ENCODE measurements at places on chromosomes 6 and 20.
A peak's percentile ranks its signal among the peaks of the same experiment; 100 is the strongest.

GRCh38 chr6:53735896-53736295 lies 58.9 kb upstream of the LRRC1 start:
- DNase-seq, result no peak

GRCh38 chr20:47233333-47234188 lies 122.9 kb downstream of the ZMYND8 start:
- DNase-seq, result no peak

DNA sequence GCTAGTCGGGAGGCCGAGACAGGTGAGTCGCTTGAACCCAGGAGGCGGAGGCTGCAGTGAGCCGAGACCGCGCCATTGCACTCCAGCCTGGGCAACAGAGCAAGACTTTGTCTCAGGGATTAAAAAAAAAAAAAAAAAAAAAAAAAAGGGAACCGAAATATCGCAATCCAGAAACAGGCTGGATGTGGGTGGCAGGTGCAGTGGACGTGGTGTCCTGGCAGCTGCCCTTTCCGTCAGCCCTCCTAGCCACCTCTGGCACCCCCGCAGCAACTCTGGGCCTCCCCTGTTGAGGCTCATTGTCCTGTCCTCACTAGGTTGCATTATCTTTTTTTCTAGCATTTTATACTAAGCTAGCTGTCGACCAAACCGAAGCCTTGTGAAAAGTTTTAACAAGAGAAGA lies 113.5 kb downstream of the DTNBP1 start:
- DNase-seq, result no peak

- DNase-seq, result no peak
These were observed 31.6 kb upstream of the PRL start for GRCh38 chr6:22328474-22328873.

GRCh38 chr20:40686434-40686882 lies 2.6 kb downstream of the MAFB start:
- DNase-seq, result no peak

- no peak for DNase-seq
These were observed 144.0 kb upstream of the SLC35B3 start for GRCh38 chr6:8579372-8579771.

GRCh38 chr6:142773859-142774648 lies 170.9 kb downstream of the HIVEP2 start:
- DNase-seq, result no peak

GRCh38 chr6:8181951-8182845 lies 79.8 kb upstream of the EEF1E1 start:
- no peak for DNase-seq

- no peak for DNase-seq
These were observed 105.6 kb downstream of the ZDHHC14 start for GRCh38 chr6:157486572-157486971.

- DNase-seq, result no peak
These were observed 200.3 kb upstream of the FAM83B start for GRCh38 chr6:54646069-54646950.

GRCh38 chr20:25226433-25227316 lies 21.2 kb upstream of the PYGB start:
- no peak for DNase-seq

GRCh38 chr6:123770247-123770949 lies 33.3 kb upstream of the NKAIN2 start:
- DNase-seq, result no peak

- DNase-seq, result no peak
These were observed 17.5 kb downstream of the TMEM244 start for GRCh38 chr6:129843573-129843972.

GRCh38 chr20:38141204-38141888 lies 23.7 kb downstream of the TGM2 start:
- DNase-seq, result no peak

GRCh38 chr6:38481211-38481836 lies 158.4 kb downstream of the BTBD9 start:
- no peak for DNase-seq

DNA sequence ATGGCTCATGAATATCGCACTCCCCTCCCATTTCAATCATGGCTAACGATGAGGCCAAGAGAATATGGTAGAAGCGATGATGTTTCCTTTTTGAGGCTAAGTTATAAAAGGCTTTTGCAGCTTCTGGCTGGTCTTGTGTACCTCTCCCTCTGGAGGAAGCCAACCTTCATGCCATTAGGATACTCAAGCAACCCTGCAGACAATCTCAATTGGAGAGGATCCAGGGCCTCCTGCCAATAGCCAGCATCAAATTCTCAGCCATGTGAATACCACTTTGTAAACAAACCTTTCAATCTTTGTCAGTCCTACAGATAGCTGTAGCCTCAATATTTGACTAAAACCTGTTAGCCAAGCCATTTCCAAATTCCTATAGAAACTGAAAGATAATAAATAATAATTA lies 738.4 kb downstream of the KIF16B start:
- no peak for DNase-seq

GRCh38 chr6:10723567-10723881 lies 654 bp downstream of the TMEM14C start:
- no peak for DNase-seq

DNA sequence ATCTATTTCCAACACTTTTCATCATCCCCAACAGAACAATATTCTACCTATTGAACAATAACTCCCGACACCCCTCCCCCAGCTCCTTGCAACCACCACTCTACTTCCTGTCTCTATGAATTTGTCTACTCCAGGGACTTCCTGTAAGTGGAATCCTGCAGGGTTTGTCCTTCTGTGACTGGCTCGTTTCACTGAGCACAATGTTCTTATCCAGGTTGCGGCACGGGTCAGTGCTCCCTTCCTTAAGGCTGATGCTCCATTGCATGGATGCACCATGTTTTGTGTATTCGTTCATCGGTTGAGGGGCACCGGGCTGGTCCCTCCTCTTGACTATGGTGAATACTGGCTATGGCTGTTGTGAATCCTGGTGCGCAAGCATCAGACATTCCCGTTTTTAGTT lies 163.2 kb downstream of the TBXT start:
- DNase-seq, result no peak

DNA sequence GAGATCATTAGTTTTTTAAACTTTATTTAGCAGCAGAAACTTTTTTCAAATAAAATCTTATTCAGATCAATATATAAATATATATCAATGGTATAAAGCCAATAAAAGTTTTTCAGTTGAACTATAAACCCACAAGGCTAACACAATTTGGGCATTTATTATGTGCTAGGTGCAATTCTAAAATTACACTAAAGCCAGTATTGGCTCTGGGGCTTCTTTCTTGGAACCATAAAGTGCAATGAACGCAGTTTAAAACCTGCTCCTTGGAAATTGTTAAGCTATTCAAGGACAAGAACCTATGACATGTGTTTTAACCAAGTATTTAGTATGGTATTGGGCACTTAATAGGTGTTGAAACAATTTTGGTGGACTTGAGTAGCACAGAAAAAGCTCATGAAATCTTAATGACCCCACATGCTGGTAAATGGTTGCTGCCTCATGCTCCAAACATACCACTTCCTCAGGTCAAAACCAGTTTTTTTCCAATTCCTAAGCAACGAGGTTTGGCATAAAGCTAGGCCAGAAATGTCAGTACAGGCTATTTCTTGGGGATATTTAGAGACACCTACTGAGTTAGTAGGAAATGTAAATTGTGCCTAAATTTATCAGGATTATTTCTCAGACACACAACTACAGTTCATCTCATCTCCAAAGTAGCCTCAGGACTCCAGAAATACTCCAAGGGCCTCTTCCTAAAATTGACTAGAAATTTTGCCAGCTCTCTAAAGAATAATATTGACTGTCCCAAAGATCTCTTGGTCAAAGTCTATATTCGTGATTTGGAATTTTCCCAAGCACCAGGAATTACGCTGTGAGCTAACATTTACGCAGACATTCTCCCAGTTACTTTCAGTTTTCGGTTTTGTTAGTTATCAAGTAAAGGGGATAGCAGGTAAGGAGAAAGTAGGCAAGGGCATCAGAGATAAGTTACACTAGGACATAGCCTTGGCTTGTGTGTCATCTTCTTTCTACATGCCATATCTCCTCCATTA lies 90.9 kb upstream of the LGSN start:
- DNase-seq, result no peak

DNA sequence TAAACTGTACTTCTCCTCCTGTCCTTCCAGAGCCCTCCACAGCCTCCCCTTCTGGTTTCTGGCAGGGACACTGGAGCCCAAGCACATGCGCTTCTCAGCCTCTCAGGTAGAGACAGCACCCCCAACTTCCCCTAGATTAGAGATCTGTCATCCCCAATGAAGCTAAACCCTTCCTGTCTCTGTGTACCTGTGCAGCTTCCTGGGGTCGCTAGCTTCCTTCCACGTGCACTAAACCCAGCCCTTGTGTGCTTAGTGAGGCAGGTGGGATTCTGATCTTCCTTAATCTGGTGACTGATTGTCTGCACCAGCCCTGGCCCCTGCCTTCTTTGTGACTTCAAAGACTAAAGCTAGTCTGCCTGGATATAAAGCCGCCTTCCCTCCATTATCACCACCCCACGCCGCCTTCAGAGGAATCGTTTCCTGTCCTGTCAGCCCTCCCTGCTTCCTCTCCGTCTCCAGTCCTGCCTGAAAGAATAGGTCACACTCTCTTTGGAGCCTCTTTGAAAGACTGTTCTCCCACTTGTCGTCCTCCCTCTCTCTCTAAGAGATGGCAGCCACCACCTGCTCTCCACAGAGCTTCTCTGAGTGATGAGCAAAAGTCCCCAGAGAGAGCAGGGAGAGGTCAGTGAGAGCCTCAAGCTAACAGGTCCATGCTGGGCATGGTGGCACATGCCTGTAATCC lies 27.5 kb downstream of the CAPN11 start:
- no peak for DNase-seq

DNA sequence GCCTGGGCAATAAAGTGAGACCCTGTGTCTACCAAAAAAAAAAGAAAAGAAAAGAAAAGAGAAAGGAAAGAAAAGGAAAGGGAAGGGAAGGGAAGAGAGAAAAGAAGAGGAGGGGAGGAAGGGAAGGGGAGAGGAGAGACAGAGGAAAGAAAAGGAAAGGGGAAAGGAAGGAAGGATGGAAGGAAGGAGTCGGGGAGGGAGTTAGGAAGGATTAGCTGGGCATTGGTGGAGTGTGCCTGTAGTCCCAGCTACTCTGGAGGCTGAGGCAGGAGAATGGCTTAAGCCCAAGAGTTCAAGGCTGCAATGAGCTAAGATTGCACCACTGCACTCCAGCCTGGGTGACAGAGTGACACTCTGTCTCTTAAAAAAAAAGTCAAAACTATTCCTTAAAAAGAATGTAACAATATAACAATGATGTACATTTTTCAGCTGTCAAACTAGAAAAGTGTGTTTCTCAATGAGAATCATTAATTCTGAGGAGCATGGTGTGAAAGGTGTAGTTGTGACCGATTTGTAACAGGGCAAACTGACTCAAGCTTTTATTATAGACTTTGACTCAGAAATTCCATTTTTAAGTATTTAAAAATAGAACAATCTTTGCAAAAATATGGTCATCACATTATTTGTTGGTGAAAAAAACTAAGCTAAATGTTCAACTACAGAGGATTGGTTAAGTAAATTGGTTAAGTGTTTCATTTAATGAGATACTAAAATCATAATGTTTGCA lies 14.7 kb downstream of the SNRPB start:
- DNase-seq, result no peak

GRCh38 chr6:24957199-24957598 lies 21.4 kb upstream of the RIPOR2 start:
- no peak for DNase-seq

GRCh38 chr6:92364948-92365541 lies 1054.3 kb downstream of the EPHA7 start:
- no peak for DNase-seq

GRCh38 chr6:156777577-156778453 lies 637 bp downstream of the ARID1B start:
- peak; percentile 46 for DNase-seq

- no peak for DNase-seq
These were observed 594.1 kb downstream of the PTPRT start for GRCh38 chr20:42595625-42596024.

DNA sequence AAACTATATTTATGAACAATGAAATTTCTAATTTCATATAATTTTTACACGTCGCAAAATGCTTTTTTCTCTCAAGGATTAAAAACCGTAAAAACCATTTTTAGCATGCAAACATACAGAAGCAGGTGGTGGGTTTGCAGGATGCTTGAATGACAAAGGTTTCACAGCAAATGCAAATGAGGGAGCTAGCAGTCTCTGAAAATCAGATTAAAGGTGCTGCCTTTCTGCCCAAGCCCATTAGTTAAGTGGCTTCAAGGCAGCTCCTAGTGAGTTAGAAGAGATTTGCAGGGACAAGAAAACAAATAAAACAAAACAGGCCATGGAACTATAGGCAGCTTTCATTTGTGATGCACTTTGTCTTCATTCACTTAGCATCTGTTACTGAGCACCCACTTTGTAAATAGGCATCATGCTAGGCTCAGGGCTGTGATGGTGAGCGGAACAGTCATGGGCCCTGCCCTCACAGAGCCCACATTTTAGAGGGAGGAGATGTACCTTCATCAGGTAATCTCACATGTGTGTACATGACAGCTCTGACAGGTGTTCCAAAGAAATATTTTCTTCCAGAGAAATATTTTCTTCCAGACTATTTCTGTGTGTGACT lies 29.5 kb downstream of the NAPB start:
- no peak for DNase-seq

- DNase-seq, result no peak
These were observed 268.4 kb downstream of the SMOC2 start for GRCh38 chr6:168709390-168709789.

DNA sequence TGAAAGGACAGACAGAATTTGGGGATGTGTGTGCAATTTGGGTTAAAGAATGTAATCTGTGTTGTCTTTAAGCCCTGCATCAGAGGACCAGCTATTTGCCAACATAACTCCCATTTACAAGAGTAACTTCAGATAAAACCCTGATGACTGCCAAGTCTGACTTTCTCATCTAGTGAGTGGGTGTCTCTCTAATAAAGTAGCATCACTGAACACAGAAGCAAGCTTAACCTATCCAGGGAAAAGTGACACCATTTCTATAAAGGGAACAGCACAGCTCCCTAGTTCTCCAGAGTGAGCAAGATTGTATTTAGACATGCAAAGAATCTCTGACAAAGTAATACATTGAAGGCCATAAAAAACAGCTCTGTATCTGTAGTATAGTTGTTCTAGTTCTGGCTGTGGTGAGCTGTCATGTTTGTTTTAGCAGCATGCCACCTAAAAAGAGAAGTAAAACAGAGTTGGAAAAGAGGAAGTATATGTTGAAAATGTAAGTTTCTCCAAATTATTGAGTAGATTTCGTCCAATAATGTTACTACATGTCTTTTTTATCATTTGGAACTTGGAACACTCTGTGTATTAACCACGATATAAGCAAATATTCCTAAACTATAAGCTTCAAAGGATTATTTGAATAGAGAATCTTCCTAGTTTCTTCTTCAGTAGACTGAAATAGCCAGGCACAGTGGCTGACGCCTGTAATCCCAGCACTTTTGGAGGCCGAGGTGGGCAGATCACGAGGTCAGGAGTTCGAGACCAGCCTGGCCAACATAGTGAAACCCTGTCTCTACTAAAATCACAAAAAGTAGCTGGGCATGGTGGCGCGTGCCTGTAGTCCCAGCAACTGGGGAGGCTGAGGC lies 8.8 kb upstream of the PIM1 start:
- no peak for DNase-seq
